Activated CD4-positive, alpha-beta T cell treated with anti-CD3 and anti-CD28 coated beads, Interleukin-2, amount 50 U/mL, for 24 hours (primary cell): ENCODE measurements at places on chromosomes 5 and 9.

DNA sequence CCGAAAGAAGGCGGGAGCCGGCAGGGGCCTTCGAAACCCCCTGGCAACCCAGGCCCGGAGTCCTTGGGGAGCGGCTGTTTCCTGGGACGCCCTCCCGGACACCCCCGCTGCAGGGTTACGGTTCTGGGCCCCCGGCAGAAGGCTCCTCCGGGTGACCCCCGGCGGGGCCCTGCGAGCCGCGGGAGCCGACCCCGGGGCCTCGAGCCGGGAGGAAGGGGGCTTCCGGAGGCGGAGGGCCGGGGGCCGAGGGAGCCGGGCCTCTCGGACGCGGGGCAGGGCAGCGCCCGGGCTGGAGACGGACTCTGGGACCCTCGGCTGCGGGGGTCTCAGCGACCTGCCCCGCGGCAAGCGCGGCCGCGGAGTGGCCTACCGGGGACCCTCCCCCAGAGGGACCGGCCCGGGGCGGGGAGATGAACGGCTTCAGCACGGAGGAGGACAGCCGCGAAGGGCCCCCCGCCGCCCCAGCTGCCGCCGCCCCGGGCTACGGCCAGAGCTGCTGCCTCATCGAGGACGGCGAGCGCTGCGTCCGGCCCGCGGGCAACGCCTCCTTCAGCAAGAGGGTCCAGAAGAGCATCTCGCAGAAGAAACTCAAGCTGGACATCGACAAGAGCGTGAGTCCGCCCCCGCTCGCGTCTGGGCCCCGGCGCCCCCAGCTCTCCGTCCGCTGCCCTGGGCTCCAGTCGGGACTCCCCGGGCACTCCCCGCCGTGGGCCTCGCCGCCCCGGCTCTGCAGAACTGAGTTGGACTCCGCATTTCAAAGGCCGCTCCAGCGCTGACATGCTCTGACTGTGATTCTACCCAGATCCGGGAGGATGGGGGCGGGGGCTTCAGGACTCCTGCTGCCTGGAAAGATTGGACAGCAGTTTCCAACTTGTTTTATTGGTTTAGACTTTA is 645 bp downstream of the SAP30L start:
- DNase-seq, result peak; percentile 20

- no peak for DNase-seq
Observed at GRCh38 chr9:130182381-130182909, 10.2 kb downstream of the NCS1 start.

DNA sequence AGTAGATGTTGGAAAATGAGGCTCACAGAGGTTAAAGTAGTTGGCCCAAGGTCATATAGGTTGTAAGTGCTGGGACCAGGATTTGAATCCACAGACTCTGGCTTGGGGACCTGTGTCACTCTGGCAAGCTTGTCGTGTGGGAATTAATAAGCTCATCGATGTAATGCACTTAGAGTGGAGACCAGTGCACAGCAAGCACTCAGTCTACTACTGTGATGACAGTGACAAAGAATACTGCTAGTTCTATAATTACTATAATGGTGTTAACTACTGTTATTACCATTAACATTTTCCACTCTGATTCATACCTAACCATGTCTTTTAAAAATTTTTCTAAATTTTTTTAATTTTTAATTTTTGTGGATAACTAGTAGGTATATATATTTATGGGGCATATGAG is 12.8 kb downstream of the PAM start:
- DNase-seq, result no peak

- DNase-seq, result no peak
Observed at GRCh38 chr9:127626752-127627493, 14.8 kb downstream of the STXBP1 start.

DNA sequence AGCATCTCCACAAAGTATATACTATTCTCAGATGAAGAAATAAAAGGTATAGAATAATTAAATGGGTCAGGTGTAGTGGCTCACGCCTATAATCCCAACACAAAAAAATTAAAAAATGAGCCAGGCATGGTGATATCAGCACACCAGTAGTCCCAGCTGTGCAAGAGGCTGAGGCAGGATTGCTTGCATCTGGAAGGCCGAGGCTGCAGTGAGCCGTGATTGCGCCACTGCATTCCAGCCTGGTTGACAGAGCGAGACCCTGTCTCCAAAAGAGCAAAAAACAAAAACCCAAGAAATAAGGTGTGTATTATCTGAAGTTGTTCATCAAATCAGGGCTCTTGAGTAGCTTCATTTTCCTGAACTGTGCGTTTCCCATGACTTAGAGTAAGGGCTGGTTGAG is 83.2 kb upstream of the MYO10 start:
- no peak for DNase-seq

GRCh38 chr5:152711801-152712388 is 306.8 kb upstream of the NMUR2 start:
- no peak for DNase-seq

GRCh38 chr5:35248843-35249780 is 18.8 kb upstream of the PRLR start:
- no peak for DNase-seq

GRCh38 chr9:113979343-113980127 is 98.6 kb downstream of the AMBP start:
- no peak for DNase-seq

DNA sequence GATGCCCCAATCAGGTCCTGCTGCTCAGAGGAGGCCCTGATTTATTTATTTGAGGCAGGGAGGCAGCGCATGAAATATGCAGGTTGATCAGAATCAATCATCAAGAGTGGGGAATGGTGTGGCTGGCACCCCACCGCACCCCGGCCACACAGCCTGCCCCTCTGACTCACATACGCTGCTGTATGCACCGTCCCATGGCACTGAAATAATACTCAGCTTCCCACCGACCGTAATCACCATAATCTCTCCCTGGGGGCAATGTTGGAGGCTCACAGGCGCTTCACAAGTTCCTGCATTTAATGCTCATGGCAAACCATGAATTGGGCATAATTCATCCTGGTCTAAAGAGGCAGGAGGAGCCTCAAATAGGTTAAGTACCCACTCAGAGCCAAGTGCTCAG is 141.2 kb upstream of the TBC1D2 start:
- no peak for DNase-seq

DNA sequence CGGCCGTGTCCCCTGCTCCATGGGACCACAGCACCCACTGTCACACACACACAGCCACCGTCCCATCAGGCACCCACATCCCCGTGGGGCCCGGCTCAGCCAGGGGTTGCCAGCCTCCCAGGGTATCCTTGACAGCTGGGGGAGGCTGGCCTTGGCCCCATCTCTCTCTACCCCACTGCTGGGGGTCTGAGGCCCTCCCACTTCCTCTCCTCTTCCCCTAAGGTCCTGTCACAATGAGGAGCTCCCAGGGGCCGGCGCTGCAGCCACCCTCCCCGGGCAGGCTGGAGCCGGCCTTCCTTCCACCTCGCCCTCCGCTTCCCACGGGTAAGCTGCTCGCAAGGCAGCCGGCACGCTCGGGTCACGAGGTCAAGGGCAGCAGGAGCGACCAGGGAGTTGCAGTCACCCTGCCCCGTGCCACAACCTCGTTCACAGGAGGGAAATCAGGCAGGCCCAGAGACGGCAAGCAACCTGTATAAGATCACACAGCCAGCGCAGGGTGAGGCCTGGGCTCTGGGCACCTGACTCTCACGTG is 38.6 kb upstream of the NOTCH1 start:
- no peak for DNase-seq

DNA sequence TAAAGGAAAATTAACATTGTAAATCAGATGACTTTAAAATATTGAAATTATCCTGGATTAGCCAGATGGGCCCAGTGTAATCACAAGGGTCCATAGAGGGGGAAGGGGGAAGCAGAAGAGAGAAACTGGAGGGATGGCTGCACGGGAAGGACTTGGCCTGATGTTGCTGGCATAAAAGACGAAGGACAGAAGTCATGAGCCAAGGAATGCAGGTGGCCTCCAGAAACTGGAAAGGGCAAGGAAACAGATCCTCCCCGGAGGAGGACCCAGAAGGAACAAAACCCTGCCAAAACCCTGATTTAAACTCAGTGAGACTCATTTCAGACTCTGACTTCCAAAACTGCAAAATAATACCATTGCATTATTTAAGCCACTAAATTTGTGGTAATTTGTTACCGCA is 100.2 kb downstream of the ADAMTS2 start:
- DNase-seq, result no peak

GRCh38 chr5:38827525-38827924 is 18.3 kb upstream of the OSMR start:
- DNase-seq, result no peak

DNA sequence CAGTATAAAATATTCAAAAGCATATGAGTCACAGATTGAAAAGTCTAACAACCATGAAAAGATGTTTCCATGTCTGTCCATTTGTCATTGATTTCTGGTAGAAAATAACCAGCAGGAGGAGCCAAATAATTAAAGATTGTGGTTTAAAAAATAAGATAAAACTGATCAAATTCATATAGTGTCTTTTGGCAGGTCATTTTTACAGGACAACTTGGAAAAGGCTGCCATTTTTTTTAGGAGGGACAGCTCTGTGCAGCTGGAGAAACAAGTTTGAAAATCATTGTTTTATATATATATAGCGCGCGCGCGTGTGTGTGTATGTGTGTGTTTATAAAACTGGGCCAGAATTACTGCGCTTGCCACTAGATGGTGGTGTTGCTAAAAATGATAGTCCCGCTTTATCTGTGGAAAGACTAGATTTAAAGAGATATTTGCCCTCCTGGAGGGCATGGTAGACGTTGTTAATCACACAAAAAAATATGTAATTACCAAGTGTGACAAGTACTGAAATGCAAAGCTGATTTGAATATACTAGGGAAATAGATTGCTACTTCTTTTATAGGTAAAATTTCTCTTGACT is 1.3 kb upstream of the TRMO start:
- DNase-seq, result no peak

DNA sequence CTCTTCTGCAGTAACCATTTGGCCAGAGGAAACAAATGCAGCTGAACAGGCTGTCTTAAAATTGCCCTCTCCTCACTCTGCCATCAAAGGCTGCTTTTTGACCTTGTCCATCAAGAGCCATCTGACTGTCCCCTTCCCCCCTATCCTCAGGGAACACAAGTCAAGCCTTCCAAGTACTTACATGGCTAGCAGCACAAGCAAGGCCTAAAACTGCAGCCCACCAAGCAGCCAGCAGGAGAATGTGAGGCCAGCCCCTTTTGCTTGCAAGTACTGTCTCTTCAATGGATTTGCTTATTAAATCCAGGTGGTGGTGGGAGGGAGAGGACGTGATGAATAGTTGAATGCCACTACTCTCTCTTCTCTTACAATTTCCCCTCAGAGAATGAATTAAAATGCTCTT is 83.5 kb downstream of the HTR1A start:
- DNase-seq, result no peak

DNA sequence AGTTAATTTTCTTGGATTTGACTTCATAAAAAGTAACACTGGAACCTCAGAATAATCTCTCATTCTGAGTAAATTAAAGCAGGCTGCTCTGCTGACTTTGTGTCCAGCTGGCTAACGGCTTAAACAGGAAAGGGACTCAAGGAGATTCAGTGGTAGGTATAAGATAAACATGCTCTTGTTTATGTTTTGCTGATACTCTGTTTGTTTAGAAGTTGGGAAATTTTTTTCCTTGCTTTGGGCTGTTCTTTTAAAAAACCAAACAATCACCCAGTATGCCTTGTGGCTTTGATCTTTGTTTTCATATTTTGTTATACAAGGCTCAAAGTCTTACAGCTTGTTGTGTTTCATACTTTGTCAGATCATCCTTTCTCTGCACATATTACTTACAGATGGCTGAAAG is 237.6 kb upstream of the RIOK2 start:
- no peak for DNase-seq

- no peak for DNase-seq
Observed at GRCh38 chr5:97797994-97798451, 615.0 kb upstream of the RIOK2 start.

- no peak for DNase-seq
Observed at GRCh38 chr5:138468966-138469539, 3.8 kb downstream of the EGR1 start.

- no peak for DNase-seq
Observed at GRCh38 chr5:173835131-173835530, 53.0 kb upstream of the CPEB4 start.

DNA sequence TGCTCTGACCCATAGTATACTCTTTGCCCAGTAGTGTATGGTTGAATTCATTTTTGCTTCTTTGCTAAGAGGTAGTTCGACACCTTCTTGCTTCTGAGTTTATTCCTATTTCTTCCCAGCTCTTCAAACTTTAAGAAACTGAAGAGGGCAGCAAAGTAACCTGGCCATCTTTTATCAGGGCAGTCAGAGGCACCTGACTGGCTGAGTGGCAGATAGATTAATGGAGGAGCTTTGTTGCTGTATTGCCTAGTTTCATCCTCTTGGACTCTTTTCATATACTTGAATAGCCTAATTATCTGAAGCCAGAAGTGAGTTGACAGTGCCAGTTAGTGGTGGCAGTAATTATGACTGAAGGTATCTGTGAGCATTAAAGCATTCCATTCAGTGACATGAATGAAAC is 82.5 kb downstream of the UHRF2 start:
- DNase-seq, result no peak

- DNase-seq, result no peak
Observed at GRCh38 chr5:90967443-90967842, 408.8 kb downstream of the ADGRV1 start.

DNA sequence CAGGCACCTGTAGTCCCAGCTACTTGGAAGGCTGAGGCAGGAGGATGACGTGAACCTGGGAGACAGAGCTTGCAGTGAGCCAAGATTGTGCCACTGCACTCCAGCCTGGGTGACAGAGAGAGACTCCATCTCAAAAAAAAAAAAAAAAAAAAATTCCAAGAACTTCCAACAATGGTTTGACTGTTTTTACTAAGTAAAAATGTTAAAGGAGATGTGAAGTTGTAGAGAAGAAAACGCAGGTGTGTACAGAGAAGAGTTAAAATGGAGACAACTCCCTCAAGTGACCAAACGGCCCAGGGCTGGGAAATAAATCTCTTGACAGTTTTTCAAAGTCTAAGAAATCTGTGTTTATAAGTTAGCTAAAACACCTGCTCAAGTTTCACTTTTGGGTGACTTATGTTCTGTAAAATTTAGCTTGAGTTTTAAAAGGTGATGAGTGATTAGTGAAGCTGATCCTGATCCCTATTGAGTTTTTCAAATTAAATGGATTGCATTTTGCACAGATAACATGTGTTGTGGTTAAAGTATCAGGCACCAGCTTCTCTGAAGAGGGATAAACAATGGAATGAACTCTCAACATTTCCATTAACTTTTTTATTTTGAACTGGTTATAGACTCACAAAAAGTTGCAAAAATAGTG is 255.2 kb upstream of the CD180 start:
- no peak for DNase-seq

GRCh38 chr9:110160685-110161084 is 47.3 kb downstream of the C9orf152 start:
- DNase-seq, result no peak

- DNase-seq, result no peak
Observed at GRCh38 chr9:107720501-107720900, 230.9 kb upstream of the KLF4 start.

DNA sequence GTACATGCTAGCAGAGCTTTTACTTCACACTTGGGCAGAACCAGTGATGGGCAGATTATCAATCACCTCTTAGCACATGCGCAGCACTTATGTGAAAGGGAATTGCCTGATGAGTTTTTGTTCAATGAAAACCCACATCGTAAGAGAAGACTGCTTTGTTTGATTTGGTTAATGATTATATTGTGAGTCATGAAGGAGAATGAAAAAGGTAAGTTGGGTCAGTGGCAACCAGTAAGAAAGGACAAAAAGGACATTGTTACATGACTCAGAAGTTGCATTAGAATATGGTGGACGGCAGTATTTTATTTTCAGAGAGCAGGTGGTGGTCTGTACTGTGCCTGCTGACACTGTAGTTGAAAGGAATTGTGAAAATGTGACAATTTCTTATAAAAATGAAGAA is 127.4 kb downstream of the AOPEP start:
- no peak for DNase-seq

GRCh38 chr9:15253197-15253596 is 53.8 kb downstream of the TTC39B start:
- no peak for DNase-seq
